ENCODE measurements at places on chromosomes 16 and 17. TPM values are rescaled to one million over a fixed set of nuclear protein-coding genes. Genes with fewer than 3 reads are reported as not detected.

DNA sequence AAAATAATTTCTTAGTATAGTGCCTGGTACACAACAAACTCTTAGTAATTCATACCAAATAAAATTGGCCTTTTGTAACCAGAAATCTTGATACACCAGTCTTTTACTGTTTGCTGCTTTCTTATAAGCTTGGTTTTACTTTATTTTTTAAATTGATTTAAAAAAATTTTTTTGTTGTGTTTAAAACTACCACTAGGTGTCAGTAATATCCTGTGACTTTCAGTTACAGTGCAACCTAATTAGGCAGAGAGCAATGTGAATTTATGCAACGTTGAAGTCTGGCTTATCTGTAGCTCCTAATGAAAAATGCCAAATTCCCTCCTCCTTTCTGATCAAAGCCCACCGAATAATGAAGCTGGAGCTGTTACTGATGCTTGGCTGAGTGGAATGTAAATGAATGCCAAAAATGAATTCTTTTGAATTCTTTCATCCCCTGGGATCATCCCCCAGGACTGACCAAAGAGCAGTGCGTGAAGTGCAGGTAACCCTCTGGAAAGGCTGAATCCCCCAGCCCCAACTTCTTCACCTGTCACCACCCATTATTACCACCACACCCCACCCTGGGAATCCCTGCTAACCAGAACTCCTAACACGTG, 3.8 kb downstream of the ERCC4 start:
- H3K4me3 ChIP-seq: no peak overlapping the region
- H3K4me1 ChIP-seq: peaks cover 17% of the 10 kb centered on the region
- H3K27ac ChIP-seq: no peak overlapping the region
- H3K36me3 ChIP-seq: peaks cover 4% of the 10 kb centered on the region
- no peak for DNase-seq
- no peaks in the 10 kb centered on the region for H3K27me3 ChIP-seq

- peak within 1 kb of the TSS; percentile 100 for H3K27ac ChIP-seq
- peaks cover 54% of the 10 kb centered on the region for H3K4me1 ChIP-seq
- H3K4me3 ChIP-seq: peak within 1 kb of the TSS; percentile 72
Measured at GRCh38 chr17:7439462-7440112, at the start of gene FGF11. TSS of gene FGF11 (plus strand) at chr17:7439512. CDS start at chr17:7439621, 109 bp downstream.

DNA sequence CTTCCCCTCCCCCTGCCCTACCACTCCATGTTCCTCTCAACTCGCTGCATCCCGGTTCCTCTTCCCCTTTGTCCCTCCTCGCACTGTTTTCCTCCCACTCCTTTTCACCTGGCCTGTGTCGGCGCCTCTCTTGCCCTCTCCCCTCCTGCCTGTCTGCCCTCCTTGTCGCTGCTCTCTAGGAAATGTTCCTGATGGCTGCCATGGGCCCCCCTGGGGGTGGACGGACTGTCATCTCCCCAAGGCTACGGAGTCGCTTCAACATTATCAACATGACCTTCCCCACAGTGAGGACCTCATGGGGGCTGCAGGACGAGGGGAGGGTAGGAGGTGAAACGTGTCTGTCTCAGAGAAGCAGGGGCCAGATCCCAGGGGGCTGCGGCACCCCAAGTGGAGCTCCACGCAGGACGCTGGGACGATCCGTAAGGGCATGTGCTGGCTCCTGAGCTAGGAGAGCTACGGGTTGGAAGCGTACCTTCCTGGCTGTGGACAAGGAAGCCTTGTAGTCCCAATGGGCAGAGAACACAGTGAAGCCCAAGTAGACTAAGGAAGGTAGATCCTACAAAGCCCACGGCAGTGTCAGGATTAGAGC, 39.8 kb upstream of the KDM6B start:
- no peak for DNase-seq
- no peak overlapping the region for H3K4me3 ChIP-seq
- no peaks in the 10 kb centered on the region for H3K36me3 ChIP-seq
- H3K27ac ChIP-seq: no peak overlapping the region
- no peaks in the 10 kb centered on the region for H3K27me3 ChIP-seq

GRCh38 chr17:35586569-35587073, 501 bp upstream of the AP2B1 start:
- no peaks in the 10 kb centered on the region for H3K36me3 ChIP-seq
- peaks cover 16% of the 10 kb centered on the region for H3K4me1 ChIP-seq
- DNase-seq: no peak
- peak overlapping the region; percentile 74 for H3K4me3 ChIP-seq
- peak overlapping the region; percentile 93 for H3K27ac ChIP-seq

DNA sequence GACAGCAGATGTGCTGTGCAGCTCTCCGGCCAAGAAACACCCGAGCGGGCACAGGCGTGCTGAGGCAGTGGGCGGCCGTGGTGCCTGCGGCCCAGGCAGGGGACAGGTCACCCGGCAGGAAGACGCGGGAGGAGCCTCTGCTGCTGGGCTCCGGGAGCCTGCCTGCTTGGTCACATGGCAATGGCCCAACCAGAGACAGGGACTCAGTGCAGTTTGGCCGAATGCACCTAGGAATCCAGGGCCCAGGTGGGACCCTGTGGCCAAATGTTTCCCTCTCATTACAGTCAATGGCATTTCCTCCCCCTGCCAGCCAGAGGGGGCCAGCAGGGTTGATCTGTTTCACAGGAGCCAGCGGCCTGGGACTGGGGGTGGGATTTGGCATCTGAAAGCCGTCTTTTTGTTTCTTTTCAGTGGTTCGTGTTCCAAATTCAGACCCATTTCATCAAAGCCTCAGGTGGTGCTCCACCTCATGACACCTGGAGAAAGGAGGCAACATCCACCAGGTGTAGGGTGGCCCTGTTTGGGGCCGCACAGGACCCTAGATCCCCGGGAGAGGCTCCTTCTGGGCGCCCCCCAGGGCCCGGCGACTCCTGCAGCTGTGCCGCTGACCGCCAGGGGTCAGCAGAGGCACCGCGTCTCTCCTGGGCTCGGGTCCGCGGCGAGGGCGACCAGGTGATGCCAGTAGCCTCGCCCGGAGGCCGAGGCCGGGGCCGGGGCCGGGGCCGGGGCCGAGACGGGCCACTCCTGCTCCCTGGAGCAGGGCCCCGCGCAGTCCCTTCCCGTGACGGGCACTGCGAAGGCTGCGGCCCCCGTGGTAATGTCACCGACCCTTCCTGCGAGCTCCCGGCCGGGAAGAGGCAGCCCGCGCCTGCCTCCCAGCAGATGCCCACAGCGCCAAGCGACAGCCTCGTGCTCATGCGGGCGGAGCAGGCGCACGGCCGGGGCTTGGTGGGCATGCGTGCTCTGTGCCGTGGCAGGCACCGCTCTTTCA, 118.5 kb downstream of the C16orf78 start:
- H3K4me3 ChIP-seq: peak overlapping the region; percentile 47
- no peaks in the 10 kb centered on the region for H3K36me3 ChIP-seq
- no peaks in the 10 kb centered on the region for H3K27me3 ChIP-seq
- H3K4me1 ChIP-seq: no peaks in the 10 kb centered on the region
- DNase-seq: peak; percentile 68

DNA sequence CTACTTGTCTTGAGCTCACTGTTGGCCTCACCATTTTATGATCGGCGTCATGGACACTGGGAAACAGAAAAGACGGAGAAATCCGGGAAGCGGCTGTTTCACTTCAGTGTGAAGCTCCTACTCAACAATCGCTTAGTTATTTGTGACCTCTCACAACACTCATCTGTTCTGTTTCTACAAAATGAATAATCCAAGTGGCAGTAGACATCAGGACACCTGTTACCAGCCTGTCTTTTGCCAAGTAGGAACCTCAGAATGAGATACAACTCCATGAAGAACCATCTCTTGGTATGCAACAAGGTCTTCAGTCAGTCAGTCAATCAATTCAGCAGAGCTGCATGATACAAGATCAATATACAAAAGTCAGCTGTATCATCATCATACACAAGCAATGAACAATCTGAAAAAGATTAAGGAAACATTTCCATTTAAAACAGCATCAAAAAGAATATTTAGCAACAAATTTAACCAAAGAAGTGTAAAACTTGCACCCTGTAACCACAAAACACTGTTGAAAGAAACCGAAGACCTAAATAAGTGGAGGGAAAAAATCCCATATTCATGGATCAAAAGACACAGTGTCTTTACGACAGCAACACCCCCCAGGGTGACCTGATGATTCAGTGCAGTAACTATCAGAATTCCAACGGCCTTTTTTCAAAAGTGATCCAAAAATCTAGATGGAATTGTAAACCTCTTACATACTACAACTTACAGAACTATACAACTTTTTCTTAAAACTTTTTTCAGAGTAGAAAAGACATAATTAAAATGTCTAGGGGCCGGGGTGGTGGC, 63.4 kb downstream of the ANKRD11 start:
- no peak overlapping the region for H3K4me3 ChIP-seq
- peaks cover 55% of the 10 kb centered on the region for H3K4me1 ChIP-seq
- no peaks in the 10 kb centered on the region for H3K36me3 ChIP-seq
- no peak for DNase-seq
- H3K27me3 ChIP-seq: no peaks in the 10 kb centered on the region
- H3K27ac ChIP-seq: peak overlapping the region; percentile 46

The SLC47A1 gene
- 20.7 TPM for polyA plus RNA-seq

The CALB2 gene
- 0.52 TPM for polyA plus RNA-seq

The CPNE7 gene
- polyA plus RNA-seq: 0.21 TPM

The SYCE1L gene
- polyA plus RNA-seq: 0.17 TPM
